Retina (tissue), 1 donor: ENCODE measurements at places on chromosomes 16 and 17.
A peak's percentile ranks its signal among the peaks of the same experiment; 100 is the strongest.

DNA sequence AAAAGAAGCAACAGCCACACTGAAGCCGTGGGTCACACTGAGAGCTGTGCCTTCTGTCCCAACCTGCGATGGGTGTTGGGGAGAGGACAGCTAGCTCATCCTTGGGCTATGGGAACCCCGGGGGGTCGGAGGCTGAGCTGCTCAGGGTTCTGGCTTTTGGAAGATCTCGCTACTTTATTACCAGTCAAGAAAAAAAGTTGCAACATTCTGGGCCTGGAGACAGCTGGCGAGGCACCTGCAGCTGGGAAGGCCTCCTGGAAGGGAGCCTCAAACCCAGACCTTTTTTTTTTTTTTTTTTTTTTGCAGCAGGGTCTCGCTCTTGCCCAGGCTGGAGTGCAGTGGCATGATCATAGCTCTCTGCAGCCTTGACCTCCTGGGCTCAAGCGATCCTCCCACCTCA lies 24.9 kb downstream of the TPSD1 start:
- no peak for DNase-seq

- DNase-seq, result peak; percentile 52
These were observed 555 bp downstream of the TTYH2 start for GRCh38 chr17:74213861-74214391.

GRCh38 chr17:64016231-64016784 lies 4.1 kb downstream of the ICAM2 start:
- DNase-seq, result no peak

GRCh38 chr16:17343028-17343427 lies 127.7 kb downstream of the XYLT1 start:
- DNase-seq, result no peak

GRCh38 chr17:64355536-64356303 lies 34.9 kb downstream of the PECAM1 start:
- DNase-seq, result no peak

- DNase-seq, result no peak
These were observed 34.3 kb downstream of the ASPA start for GRCh38 chr17:3510090-3510489.

DNA sequence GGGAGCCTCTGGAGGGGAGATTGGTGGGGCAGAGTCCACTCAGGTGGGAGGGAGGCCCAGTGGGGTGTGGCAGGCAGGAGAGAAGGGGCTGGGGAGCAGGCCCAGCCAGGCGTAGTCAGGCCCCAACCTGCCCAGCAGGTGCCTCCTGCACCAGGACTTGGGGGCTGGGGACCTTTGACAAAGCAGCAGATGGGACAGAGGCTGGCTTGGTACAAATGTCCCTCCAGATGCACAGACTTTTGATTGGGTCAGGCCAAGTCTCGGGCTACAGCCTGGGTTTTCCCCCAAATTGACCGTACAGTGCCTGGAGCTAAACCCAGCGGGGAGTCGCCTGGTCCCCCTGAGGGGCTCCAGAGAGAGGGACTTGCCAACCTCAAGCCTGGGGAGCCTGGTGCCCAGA lies 411 bp downstream of the GGT6 start:
- DNase-seq, result no peak

DNA sequence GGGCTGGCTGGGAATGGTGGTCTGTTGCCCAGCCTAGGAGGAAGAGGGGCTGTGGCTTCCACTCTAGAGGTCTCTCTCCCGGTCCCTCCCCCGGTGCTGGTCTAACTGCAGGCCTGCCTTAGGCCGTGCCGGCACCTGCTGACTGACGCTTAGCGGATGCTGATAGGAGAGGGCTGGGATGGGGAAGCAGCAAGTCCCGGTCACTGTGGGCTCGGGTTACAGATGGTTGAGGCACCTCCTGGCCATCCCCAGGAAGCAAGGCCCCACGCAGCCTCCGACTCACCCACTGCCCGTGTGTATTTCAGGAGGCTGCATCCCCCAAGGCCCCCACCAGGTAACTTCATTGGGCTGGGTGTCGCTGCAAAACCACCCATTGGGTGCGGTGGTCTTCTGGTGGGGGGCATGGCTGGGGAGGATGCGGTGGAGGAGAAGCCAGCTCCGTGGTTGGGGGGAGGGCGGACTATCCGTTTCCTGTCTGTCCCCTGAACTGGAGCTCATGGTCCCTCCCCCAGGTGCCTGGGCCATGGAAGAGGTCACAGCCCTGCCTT lies 278.9 kb downstream of the SEC14L1 start:
- no peak for DNase-seq

DNA sequence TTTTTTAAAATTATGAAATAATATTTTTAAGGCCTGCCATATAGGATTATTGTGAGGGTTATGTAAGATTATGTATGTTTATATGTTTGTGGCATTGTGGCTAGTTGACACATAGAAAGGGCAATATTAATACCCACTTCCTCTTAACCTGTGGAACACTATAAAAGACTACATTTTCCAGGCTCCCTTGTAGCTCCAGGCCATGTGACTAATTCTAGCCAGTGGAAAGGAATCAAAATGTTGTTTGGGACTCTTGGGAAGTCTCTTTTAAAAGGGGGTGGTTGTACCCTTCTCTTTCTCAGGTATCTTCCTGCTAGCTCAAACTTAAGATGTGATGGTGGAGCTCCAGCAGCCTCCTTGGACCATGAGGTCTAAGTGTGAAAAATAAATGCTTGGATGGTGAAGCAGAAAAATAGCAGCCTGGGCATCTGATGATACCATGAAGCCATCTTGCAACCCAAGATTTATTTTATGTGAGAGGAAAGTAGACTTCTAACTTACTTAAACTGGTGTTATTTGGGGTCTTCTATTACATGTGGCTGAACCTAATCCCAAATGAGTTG lies 39.2 kb downstream of the TEKT5 start:
- no peak for DNase-seq

DNA sequence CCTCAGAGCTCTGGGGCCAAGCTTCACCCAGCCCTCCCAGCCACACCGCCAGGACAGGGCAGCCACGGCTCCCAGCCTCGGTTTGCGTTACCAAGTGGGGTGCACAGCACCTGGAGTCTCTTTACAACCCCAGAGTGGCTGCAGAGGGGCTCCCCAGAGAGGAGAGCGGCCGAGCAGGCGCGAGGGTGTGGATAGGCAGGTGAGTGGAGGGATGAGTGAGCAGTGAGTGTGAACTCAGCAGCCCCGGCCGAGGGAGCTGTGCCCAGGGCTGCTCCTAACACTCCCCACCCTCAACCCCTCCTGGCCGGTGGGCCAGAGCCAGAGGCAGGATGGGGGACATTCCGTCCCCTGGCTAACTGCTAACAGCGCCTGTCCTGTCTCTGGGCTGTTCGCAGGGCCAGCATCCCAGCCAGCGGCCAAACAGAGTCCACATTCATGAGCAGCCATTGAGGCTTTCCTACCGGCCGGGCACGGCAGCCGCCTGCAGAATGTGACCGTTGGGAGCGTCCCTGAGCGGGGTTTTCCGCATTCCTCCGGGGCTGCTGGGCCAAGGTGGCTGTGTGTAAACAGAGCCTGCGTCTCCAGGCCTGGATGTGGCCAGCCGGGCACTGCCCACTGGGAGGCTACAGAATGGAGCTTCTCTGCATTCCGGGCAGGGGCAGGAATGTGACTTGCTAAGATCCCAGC lies 5.3 kb downstream of the ZNF469 start:
- DNase-seq, result peak; percentile 70

DNA sequence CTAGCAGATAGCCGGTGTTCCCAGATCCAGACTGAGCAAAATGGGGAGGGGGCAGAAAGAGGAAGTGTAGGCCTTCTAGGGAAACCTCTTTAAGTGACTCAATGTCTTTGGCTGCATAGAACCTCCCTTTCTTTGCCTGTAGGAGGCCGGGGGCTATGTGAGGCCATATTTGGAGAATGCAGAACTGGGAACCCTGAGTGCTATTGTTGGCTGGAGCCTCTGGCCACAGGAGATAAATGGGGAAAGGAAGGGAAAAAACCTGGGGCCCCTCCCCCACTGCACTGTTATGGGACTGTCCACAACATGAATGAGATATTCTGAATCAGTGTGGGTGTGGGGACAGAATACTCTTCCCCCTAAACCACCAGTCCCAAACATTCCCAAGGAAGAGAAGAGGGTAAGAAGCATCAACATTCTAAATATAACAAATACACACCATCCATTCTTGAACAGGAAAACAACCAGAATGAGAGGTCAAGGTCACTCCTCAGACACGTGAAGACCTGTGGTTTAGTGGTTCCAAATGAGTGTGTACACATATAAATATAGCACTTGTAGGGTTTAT lies 2.4 kb downstream of the VPS25 start:
- no peak for DNase-seq

DNA sequence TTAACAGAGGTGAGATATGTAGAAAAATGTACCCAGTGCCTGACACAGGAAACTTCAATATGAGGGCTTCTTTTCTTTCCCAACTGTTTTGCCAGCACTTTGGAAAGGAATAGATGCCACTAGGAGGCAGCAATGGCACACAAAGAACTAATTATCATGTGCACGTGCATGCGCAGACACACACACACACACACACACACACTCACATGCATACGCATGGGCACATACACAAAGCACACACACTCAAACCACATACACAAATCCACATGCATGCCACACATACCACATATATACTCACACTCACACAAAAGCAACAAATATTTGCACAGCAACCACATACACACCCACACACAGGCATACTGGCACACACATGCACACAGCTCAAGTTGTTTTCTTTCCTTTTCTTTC lies 8.8 kb upstream of the CEP112 start:
- DNase-seq, result peak; percentile 72

DNA sequence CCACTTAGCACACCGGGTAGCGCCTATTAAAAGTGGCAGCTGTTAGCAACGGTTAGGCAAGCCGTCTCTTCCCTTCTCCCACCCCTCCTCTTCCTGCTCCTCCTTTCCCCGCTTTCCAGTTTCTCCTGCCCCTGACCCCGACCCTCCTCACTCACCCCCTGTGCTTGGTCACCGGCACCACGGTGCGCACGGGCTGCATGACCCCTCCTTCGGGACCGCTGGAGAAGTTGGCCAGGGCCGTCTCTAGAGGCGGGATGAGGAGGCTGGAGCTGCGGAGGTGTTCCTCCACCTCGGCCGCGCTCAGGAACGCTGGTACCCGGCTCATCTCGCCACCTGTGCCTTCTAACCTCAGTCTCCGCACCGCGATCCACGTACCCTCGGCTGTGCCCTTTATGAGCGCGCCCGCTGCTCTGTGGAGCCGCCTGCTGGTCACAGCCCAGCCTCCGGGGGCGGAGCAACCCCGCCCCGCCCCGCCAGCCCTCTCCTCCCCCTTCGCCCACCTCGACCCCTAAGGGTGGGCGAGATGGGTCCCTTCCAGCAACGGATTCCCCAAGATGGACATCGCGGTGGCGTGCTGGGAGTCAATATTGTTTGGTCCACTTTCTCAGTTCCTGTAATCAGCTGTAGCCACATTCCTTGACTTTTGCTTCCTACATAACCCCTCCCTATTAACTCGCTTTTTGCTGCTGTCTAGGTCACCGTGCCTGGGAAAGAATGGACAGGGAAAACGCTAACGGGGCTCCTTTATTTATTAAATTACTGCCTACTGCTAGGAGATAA lies at the start of gene CRYM:
Gene CRYM, minus strand, starts transcription at position 364 of the 780 bp plus-strand sequence. Its CDS starts 39 bp downstream, at position 325.
- peak; percentile 77 for DNase-seq

- no peak for DNase-seq
These were observed 529.1 kb downstream of the WWOX start for GRCh38 chr16:78628461-78629045.

GRCh38 chr16:24189941-24190340 lies 66.2 kb upstream of the CACNG3 start:
- DNase-seq, result no peak

- no peak for DNase-seq
These were observed 16.5 kb downstream of the YPEL2 start for GRCh38 chr17:59347975-59348391.

DNA sequence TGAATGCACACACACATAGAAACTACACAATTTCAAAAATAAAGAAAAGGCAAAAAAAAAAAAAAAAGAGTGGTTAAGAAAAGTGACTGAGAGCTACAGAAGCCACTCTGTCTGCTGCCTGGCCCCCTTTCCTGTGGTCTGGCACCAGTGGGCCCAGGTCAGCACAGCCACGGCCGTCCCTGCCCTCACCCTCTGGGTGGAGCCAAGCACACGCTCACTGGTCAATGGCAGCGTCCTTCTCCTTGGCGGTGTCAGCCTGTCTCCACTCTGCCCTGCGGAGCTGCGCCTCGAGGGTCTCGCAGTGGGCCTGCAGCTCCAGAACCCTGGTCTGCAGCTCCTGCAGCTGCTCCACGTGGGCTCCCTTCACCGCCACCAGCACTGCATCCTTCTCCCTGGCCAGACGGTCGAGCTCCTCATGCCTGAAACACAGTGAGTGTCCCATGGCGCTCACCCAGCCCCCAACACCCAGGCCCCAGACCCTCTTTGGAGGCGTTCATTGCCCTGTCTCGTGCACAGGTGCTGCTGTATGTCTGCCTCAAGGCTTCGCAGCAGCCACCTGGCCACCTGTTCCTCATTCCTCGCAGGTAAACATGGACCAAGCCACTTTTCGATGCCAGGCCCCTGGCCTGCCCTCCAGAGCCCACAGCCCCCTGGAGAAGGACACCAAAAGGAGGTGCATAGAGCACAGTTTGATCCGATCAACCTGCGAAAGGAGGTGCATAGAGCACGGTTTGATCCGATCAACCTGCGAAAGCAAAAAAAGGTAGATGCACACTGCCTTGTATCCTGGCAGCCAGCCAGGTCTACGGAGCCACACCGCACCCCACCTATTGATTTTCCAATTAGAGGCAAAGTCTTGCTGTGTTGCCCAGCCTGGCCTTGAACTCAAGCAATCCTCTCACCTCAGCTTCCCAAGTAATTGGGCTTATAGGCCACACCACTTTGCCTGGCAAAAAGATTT lies 24.4 kb downstream of the CCDC57 start:
- DNase-seq, result no peak

GRCh38 chr17:75508931-75509361 lies 6.4 kb downstream of the CASKIN2 start:
- DNase-seq, result no peak

DNA sequence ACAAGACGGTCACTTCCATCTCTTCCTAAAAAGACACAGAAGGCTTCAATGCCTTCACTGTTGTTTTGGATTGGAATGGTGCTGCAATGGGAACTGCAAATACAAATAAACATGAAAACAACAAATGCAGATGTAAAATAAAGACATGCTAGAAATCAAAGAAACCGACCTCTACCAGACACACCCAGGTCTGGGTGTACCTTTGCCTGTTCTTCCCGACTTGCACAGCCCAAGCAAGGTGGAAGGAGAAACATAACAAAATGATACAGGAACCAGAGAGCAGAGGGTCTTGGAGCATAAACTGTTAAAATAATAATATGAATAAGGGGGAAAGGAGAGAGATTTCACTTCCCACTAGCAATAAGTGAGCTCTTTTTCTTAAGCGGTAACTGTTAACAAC lies 17.3 kb downstream of the RFFL start:
- DNase-seq, result no peak

GRCh38 chr17:50096092-50096491 lies 941 bp downstream of the PDK2 start:
- no peak for DNase-seq

DNA sequence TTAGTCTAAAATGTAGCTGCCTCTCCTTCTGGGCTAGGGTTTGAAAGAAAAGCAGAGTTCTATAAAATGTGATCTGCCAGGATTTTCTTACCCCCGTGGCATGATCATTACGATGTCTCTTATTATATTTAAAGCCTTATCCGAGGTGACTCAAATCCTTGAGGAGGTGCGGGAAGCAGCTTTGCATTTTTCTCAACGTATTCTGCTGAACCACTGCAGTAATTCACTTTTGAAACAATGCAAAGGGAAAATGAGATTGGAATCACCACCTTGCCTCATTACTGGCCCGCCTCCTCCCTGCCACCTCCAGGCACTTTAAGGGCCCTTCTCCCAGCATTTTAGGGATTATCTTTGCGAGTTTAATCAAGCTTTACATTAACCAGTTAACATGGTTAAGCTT lies 9.7 kb upstream of the NOG start:
- no peak for DNase-seq
